ENCODE measurements at places on chromosomes 7 and 10.

DNA sequence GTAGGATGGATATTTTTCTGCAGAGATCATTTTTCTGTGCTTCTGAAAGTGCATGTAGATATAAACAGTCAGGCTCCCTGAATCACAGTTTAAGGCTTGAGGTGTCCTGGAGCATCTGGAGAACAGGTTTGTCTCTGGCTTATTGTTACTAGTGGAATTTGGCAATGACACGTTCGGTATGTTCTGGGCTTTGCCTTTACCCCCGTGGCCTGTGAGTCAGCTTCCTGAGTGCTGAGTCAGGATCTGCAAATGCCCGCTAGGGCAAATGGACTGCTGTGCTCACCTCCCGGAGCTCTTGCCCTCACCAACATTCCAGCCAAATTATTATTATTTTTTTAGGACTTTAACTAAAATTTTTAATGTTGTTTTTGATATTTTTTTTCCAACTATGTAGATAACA is 192.5 kb upstream of the PRSS1 start:
- peak; percentile 98 for DNase-seq

- DNase-seq = peak; percentile 22
Observed at GRCh38 chr7:12315049-12315448, 88.6 kb downstream of the VWDE start.

GRCh38 chr10:75029420-75029819 is 82.0 kb upstream of the SAMD8 start:
- no peak for DNase-seq

GRCh38 chr10:58976254-58976653 is 200.2 kb upstream of the PHYHIPL start:
- no peak for DNase-seq

GRCh38 chr7:26535483-26536007 is 243.9 kb downstream of the SNX10 start:
- no peak for DNase-seq

DNA sequence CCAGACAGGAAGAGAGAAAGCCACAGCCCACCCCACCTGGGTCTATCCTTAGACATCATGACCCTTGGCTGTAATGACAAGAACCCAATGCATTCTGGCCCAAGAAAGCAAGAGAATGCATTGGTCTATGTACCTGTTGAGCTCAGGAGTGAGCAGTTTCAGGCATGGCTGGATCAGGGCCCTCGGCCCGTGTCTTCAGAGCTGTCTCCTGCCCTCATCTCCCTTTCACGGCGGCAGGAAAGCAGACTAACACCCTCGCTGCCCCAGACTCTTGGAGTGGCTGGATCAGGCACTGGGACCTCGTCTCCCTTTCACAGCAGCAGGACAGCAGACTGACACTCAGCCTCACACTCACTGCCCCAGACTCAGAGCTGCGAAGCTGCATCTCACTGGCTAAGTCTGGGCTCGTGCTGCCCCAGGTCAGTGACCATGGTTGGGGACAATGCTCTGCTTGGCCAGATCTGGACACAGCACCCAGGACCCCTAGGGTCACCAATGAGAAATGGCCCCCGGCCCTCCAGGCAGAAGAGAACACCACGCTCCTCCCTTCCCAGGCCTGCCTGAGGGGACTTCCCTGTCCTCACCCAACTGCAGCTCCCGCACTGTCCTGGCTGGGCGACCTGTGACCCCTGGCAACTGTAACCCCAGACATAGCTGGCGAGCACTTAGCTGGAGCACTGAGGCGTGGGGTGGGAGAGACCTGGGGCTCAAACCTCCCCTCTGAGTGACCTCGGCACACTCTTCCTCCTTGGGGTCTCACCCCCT is 12.9 kb upstream of the PDGFA start:
- no peak for DNase-seq

- DNase-seq = no peak
Observed at GRCh38 chr10:91887272-91888076, 21.8 kb downstream of the FGFBP3 start.

DNA sequence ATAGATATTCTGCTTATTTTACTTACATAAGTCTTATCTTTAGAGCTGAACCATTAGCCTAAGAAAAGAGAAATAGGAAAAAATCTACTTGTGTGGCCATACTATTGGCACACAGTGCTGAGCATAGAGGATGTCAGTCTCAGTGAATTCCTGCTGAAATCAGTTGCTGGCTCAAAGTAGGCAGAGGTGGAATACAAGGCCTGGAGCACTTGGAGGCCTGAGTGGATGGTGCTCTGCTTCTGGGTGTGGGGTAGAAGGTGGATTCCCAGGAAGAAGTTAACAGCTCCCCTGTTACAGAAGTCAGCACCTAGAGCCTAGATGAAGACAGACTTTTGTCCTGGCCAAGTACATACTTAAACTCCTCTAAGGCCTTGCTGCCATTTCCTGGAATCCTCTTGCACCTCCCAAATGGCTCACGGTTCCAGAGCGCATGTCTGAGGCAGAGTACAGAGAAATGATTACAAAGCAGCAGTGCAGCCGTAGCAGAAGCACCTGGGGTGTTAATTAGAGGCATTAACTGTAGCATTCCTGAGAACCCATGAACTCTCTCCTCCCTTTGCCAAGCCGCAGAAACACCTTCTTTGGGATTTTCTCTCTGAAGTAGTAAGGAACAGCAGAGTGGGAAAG is 18.0 kb upstream of the XPNPEP1 start:
- DNase-seq = no peak

GRCh38 chr7:18831419-18831818 is 286.0 kb downstream of the TWIST1 start:
- peak; percentile 22 for DNase-seq

GRCh38 chr10:78351283-78351682 is 317.6 kb downstream of the RPS24 start:
- no peak for DNase-seq

- peak; percentile 82 for DNase-seq
Observed at GRCh38 chr10:80453056-80453841, 861 bp upstream of the TSPAN14 start.

- peak; percentile 94 for DNase-seq
Observed at GRCh38 chr10:35300063-35300699, 36.1 kb upstream of the CCNY start.

DNA sequence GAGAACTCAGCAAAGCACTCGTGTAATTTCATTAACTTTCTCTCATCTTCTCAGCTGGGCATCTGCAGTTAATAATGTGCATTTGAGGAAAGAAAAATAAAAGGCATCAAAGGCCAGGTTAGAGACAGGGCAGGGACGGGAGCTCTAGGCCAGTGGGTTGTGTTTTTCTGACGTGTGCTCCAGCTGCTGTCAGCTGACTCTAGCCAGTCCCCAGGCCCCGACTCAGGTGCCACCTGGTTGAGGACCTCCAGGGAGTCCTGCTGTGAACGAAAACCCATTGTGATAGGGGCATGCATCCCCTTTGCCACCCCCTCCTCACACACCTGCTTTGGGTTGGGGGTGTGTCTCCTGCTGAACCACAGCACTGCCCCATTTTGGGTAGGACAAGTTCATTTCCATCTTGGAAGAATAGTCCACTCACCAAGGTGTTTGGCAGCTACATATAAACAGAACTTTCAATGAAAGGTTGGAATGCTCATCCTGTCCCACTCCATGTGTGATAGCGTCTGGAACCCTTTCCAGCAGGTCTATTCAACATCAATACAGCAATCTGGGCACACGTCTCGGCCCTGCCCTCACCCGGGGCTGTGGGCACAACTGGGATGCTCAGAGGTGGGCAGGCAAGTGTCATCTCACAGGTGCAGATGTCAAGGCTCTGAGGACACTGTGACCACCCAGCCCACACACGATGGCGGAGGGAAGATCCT is 146.1 kb upstream of the FAM20C start:
- DNase-seq = no peak

GRCh38 chr7:111840528-111840927 is 278.2 kb upstream of the IMMP2L start:
- DNase-seq = no peak

DNA sequence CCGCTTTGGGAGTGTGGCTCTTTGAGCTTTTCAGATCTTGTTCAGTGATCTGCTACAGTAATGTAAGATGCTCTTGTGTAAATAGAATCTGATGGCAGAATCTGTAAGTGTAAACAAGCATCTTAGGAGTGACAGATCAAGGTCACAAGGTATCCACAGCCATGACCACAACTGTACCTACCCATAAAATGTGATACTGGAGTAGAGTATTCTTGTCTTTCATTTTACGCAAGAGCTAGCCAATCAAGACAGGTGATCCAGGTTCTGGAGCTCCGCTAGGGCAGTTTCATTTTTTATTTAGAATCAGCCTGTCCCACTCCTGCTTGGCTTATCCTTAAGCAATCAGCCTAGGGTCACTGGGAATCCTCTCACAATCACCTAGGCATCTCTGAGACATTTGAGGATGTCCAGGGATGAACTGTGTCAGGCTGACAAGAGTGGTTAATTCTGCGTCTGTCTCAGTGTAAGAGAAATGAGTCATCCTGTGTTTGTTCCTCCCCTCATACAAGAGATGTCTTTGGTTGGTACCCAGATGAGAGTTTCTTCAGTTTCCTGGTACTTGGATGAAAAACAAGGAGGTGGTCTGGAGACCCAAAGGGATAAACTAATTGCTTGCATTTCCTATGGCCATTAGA is 13.6 kb downstream of the ZNF138 start:
- no peak for DNase-seq

GRCh38 chr7:80324032-80324431 is 187.8 kb downstream of the GNAT3 start:
- peak; percentile 93 for DNase-seq

- no peak for DNase-seq
Observed at GRCh38 chr7:55502858-55503440, 69.4 kb downstream of the VOPP1 start.

- DNase-seq = peak; percentile 57
Observed at GRCh38 chr7:7707806-7708205, 10.6 kb downstream of the RPA3 start.

DNA sequence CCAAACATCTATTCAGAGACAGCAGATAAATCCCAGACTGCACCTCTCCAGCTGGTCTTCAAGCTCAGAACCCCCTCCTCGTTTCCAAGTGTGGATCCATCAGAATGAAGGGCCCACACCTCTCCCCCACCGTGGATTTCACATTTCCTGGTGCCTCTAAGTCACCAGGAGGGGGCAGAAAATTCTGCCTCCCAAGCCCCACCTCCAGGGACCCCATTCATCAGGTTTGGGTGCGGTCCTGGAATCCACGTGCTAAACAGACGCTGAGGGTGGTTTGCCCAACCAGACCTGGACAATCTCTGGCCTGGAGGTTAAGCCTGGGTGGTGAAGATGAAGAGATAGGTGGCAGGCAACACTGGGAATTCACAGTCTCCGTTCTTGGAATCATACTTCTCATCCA is 92.4 kb downstream of the WDR11 start:
- no peak for DNase-seq

DNA sequence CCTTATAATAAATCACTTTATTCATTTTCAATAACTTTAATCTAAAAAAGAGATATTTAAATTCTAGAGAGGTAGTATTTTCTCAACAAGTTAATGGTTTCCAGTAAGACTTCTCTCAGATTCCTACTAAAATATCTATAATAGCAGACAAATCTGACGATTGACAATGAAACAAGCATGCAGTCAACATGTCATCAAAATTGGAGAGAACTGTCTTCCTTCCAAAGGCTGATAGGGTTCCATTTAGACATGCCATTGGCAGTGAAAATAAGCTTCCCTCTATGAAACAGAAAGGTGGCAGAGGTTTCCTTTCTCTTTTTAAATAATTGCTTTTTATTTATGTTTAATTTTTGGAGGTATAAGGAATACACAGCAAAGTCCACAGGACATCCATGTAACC is 217.1 kb downstream of the POM121L12 start:
- DNase-seq = no peak

- DNase-seq = peak; percentile 62
Observed at GRCh38 chr7:101124376-101125056, 2.4 kb upstream of the SERPINE1 start.

- DNase-seq = peak; percentile 81
Observed at GRCh38 chr10:46028584-46029460, 1.6 kb downstream of the NCOA4 start.

GRCh38 chr10:36779238-36779846 is 346.1 kb upstream of the ANKRD30A start:
- DNase-seq = peak; percentile 75

GRCh38 chr10:81708929-81709328 is 166.1 kb upstream of the NRG3 start:
- DNase-seq = no peak

GRCh38 chr7:1662767-1663166 is 7.3 kb upstream of the ELFN1 start:
- no peak for DNase-seq

DNA sequence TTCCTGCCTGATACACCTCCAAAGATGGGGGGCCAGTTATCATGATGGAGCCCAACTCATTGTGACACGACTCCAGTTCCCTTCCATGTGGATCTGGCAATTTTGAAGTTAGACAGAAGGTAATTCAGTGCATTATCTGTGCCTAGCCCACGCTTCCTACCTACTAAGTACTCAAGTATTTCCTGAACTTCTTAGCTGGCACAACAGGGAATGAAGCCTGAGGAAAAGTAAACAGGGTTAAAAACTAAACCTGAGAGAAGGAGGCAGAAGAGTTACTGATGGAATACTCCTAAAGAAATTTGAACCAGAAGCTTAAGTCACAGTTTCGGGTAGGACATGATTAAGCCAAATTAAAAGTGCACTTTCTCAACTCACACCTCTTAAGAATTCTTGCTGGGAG is 1.1 kb upstream of the SEC31B start:
- peak; percentile 88 for DNase-seq

GRCh38 chr10:63763744-63764143 is 242.5 kb downstream of the REEP3 start:
- peak; percentile 70 for DNase-seq

DNA sequence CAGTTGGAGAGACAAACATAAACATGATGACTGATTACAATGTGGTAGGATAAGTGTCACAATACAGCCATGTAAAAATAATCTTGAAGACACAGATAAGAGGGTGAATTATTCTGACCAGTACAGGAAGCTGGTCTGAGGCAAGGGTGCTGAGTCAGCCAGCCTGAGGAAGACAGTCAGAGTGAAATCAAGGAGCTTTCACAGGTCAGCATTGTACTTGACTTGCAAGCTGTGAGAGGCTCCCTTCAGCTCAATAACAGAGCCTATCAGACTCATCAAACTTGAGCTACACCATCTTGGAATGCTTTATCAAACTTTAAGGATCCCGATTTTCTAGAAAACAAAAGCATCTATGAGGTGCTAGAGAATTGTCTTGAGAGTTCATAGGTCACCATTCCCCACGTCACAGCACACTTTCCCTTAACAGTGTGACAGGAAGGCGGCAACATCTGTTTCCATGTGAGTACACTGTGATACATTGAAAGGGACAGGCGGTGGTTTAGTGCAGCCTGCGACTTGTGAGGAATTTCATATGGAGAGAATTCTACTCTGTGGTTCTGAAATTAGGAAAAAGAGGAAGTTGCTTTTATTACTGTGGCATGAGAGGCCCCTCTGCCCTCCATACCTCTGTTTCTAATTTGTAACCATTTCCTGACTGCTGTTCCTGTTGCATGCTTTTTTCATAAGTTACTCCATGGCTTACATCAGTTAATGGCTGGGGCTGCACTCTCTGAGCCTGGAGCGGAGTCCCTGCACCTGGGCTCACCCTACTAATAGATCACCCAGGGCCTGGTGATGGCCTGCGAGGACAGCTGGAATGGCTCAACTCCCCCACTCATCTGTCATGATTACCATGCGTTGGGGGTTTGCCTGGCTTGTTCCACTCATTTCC is 417.1 kb downstream of the SUGCT start:
- peak; percentile 73 for DNase-seq

- DNase-seq = peak; percentile 88
Observed at GRCh38 chr7:151025924-151026671, 1.8 kb upstream of the ATG9B start.

Measured in epithelial cell of esophagus (primary cell).